Effector CD8-positive, alpha-beta T cell (primary cell): ENCODE measurements at places on chromosomes 11 and 22.

GRCh38 chr11:109326781-109327180 is 95.2 kb upstream of the C11orf87 start:
- no peak for DNase-seq

GRCh38 chr11:859394-860131 is 16.9 kb downstream of the TSPAN4 start:
- no peak for DNase-seq

DNA sequence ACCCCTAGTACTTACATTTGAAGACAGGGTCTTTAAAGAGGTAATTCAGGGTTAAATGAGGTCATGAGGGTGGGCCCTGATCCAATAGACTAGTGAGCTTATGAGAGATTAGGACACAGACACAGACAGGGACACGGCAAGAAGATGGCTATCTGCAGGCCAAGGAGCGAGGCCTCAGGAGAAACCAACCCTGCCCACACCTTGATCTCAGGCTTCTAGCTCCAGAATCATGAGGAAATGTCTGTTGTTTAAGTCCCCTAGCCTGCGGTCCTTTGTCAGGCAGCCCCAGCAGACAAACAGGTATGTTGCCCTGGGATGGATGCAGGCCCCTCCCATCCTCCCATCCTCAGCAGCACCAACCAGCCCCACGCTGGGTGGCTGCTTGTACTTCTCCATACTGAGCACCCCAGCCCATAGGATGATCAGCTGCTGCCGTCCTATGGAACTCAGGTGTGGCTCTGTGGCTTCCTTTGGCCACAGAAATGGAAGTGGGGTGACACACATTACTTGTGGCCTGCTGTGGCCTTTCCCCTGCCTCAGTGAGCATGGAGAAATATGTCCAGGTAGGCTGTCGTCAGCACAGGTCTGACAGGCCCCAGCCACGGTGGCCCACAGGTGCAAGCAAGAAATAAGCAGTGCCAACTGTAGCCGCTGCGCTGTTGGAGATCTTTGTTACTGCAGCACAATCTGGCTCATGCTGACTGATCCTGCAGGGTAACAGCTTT is 7.9 kb downstream of the GNB1L start:
- DNase-seq: no peak

- DNase-seq: no peak
These were observed 13.1 kb downstream of the MRGPRG start for GRCh38 chr11:3205261-3206155.

- DNase-seq: no peak
These were observed 1072.0 kb downstream of the LRRC4C start for GRCh38 chr11:40387240-40387980.

DNA sequence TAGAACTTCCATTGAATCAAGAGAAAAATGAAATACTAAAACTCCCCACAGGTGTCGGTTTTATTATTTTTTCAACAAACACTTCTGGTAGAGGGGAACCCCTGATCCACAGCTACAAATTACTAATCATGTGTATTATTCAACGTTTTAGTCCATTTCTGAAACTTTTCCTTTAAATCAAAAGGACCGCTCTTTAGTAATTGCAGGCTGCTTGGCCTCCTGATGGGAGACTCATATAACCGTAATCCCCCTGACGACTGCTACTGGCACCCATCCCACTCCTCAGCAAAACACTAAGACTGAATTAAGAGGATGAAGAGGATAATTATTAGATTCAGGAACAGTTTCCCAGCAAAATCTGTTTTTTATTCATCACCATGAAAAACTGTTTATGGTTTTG is 46.4 kb downstream of the PAX6 start:
- no peak for DNase-seq

DNA sequence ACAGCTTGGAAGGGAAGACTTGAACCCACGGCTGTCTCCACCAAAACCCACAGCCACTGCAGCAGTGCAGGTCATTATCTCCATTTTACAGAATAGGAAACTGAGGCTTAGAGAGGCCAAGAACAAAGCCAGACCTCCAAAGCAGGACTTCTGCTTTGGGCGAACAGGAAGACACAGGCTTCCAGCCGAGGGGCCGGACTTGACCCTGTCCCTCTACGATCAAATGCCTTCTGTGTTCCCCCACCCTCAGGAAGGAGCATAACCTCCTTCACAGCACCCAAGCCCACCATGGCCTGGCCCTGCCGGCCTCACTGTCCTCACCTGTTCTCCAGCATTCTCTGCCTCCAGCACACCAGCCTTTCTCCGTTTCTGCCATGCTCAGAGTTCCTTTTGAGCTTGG is 15.8 kb downstream of the IGLL1 start:
- DNase-seq: no peak

DNA sequence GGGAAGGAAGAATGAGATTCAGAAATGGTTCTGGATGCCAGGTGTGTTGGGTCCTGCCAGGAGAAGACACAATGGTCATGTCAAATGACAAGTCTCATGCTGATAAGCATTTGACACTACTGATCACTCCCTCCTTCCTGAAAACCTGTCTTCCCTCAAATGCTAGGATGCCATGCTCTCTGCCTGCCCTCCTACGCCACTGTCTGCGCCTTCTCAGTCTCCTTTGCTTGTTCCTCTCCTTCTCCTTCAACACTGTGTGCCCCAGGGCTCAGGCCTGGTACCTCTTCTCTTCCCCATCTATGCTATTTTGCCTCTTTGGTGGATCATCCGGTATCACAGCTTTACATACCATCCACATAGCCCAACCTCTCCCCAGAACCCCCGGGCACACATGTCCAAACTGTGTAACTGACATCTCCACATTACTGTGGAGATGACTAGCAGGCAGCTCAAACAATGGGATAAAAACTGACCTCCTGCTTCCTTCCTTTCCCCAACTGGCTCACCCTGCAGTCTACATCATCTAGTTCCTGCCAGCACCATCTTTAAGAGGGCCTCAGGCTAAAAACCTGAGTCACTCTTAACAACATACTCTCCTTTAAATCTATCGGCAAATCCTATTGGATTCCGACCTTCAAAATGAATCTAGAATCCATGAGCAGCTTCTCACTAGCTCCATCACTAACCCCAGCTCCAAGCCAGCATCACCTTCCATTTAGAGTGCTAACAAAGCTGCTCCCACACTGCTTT is 8.2 kb downstream of the AP1B1 start:
- DNase-seq: no peak

- DNase-seq: no peak
These were observed at the start of gene BACE1 for GRCh38 chr11:117316197-117316961. Gene BACE1, minus strand, starts transcription at chr11:117316256. Its CDS starts 461 bp downstream, at chr11:117315795.

DNA sequence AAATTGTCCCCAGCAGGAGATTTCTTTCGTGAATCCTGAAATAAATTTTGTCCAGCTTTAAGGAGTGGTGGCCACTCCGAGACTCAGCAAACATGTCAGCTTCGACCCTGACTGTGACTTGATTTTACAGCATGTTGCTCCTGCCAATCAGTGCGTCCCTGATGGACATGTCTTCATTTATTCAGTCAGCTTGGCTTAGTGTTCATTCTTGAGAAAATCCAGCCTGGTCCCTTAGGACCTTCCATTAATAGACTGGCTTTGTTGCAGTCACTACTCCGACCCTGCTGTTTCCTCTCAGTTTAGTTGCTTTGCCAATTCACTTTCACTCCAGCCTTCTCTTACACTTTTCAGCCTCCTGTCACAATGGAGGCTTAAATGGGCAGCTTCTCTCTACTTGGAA is 30.5 kb downstream of the TMPRSS5 start:
- no peak for DNase-seq

DNA sequence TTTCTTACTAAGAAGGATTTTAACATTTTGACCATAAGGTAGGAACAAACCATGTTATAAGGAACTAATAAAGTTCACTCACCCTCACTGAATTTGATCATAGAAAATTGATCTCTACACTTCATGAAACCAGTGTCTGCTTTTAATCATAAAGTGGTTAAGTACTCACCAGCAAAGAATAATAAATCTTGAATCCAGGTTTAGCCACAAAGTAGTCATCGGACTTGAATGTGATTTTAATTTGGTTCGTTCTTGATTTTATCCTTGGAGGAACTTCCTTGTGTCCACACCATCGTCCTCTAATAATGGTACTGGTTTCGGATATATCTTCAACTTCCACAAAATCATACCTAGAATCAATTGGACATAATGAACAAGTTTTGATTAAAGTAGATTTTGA is 40.5 kb upstream of the DDI1 start:
- DNase-seq: no peak

DNA sequence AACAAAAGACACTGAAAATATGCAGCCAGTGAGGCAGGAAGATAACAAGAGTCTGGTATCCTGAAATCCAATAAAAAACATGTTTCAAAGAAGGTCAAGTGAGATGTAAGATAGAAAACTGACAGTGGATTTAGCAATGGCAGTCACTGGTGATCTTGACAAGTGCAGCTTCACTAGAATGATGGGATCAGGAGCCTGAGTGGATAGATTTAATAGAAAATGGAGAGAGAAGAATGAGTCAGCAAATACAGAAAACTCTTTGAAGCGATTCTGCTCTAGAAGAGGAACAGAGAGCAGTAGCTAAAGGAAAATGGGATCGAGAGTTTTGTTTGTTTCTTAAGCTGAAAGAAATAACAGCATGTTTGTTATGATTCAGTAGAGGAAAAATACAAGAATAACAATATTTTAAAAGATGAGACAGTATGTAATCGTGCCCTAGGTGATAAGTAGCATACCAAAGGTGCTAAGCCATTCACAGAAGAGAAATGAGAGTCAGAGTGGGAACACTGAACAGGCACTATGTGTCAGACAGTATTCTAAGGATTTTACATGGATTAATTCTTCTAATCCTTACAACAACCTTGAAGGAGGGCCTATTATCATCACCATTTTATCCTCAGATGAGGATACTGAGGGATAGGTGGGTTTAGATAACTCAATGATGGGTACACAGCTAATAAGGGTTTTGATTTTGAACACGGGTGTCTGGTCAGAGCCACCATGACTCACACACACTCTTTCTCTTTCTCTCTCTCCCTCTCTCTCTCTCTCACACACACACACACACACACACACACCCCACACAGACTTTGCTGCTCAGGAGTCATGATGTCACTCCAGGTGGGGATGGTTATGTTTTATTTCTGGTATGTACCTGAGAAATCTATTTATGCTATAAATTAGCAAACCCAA is 36.3 kb downstream of the MRE11 start:
- DNase-seq: no peak

DNA sequence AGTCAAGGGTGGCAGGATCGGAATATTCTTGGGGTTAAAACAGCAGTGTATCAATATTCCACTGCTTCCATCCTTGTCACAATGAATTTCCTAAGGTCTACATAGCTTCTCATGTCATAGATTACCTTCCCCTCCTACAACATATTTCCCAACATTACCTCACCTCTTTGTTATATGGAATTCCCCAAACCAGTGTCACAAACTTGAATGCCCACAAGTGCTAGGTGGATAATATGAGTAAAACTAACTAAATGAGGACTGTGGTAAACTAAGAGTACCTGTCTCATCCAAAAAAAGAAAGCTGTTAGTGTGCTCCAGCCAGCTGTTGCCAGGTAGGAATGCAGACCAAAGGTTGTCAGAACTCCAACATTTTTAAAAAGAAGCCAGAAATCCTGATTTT is 17.0 kb upstream of the NUCB2 start:
- no peak for DNase-seq

GRCh38 chr22:27329131-27329850 is 472.3 kb downstream of the MN1 start:
- DNase-seq: no peak

GRCh38 chr11:62545437-62546243 is 966 bp downstream of the AHNAK start:
- DNase-seq: peak; percentile 36
